Mammary microvascular endothelial cell (primary cell): ENCODE measurements at places on chromosomes 13 and 19. TPM values are rescaled to one million over a fixed set of nuclear protein-coding genes. Genes with fewer than 3 reads are reported as not detected.

RASGRP4 gene
- not detected in 2 replicates for total RNA-seq

RFPL4AL1 gene
- not detected in 2 replicates for total RNA-seq

SIGLEC5 gene
- 0.27 and 0.69 TPM in 2 replicates for total RNA-seq

CEACAM20 gene
- total RNA-seq: not detected in 2 replicates

SLC8A2 gene
- total RNA-seq: not detected in 2 replicates

ACER1 gene
- total RNA-seq: not detected in 2 replicates

IGLON5 gene
- not detected in 2 replicates for total RNA-seq

ZNF878 gene
- 0.59 and 0.80 TPM in 2 replicates for total RNA-seq

CD79A gene
- 0.10 and 0.47 TPM in 2 replicates for total RNA-seq

CD177 gene
- total RNA-seq: 0.13 and 0.34 TPM in 2 replicates

PLIN5 gene
- total RNA-seq: 0.07 TPM in 1 of 2 replicates, not detected in the other

FFAR2 gene
- total RNA-seq: not detected in 2 replicates

POU2F2 gene
- 1.00 and 1.9 TPM in 2 replicates for total RNA-seq

NOTCH3 gene
- 0.34 and 0.40 TPM in 2 replicates for total RNA-seq
